Transverse colon (tissue), 4 donors: ENCODE measurements at places on chromosomes 6 and 20.

GRCh38 chr20:10551732-10552724, 116.9 kb downstream of the SLX4IP start:
- no peak for DNase-seq

DNA sequence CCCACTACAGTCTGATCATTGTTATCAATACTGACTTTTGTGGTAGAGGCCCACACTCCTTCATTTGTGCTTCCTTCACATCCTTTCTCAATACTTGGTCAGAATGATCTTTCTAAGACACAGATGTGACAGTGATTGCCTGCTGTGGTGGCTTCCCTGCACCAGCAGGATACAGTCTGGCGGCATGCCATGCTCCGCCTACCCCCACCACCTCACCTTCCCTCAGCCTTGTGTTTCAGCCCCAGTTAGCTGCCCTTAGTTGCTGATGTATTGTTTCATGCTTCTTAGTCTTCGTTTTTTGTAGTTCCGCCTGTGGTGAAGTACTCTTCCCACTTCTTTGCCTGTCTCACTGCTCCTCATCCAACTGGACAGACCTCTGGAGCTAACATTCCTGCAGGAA, 10.9 kb downstream of the LRRC1 start:
- DNase-seq = no peak

GRCh38 chr6:112879920-112880413, 532.8 kb downstream of the RFPL4B start:
- peak; percentile 19 for DNase-seq

DNA sequence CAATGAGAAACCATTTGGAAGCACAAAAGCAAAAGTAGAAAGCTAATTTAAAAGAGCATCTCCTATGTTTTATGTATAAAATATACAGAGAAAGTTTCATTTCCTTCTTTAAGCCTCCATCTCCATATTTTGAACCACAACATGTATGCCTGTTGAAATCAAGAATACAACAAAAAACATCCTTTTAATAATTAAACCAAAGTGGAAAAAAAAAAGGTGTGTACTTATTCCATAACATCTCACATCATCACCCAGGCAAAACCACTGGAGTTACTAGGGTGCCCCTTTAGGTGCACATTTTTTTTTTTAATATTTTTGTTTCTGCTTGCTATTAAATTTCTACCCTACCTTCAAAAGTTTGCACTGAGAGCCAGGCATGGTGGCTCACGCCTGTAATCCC, 43.0 kb downstream of the EDN1 start:
- no peak for DNase-seq

GRCh38 chr6:21053612-21054011, 519.4 kb downstream of the CDKAL1 start:
- DNase-seq = no peak

GRCh38 chr20:57947421-57948179, 237.8 kb upstream of the PMEPA1 start:
- DNase-seq = no peak

- peak; percentile 73 for DNase-seq
These were observed 273.3 kb downstream of the ALDH8A1 start for GRCh38 chr6:134676307-134677281.

- no peak for DNase-seq
These were observed 7.3 kb upstream of the RIMS1 start for GRCh38 chr6:71879016-71879415.

GRCh38 chr6:135627092-135627715, 129.7 kb upstream of the AHI1 start:
- DNase-seq = no peak

DNA sequence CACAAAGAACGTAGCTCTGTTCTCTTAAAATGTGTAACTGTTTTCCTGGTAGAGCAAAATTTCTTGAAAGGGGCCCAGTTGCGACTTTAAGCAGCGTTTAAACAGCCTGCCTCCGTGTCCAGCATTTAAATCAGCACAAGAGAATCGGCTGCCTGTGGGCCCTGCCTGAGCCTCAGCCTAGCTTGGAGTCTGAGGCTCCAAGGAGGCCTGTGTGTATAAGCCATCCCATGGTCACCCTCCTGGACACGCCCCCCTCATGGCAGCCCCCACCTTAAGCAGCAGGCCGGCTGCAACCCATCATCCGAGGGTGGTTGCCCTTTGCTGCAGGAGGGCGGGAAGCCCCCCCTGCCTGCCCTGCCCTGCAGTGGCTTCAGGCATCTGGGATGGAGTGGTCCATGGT, 18.9 kb downstream of the SDCBP2 start:
- DNase-seq = no peak

DNA sequence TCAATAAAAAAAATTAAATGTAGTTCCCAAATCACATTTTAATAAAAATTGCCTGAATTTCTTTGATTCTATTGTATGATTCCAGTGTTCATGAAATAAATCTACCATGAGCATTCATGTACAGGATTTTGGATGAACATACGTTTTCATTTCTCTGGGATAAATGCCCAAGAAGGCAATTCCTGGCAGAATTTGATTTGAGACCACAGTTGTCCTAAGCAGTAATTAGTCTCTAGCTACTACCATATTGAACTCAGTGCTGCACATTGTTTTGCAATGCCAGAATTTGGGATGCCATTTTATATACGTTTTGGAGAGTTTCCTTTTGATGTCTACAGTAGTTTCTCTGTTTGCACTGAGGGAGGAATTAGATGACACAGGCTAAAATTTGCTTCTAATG, 265.3 kb upstream of the HS3ST5 start:
- no peak for DNase-seq

GRCh38 chr20:46214824-46215488, 93.3 kb downstream of the CDH22 start:
- no peak for DNase-seq

GRCh38 chr20:25050501-25051350, 7.2 kb downstream of the ACSS1 start:
- DNase-seq = peak; percentile 6

DNA sequence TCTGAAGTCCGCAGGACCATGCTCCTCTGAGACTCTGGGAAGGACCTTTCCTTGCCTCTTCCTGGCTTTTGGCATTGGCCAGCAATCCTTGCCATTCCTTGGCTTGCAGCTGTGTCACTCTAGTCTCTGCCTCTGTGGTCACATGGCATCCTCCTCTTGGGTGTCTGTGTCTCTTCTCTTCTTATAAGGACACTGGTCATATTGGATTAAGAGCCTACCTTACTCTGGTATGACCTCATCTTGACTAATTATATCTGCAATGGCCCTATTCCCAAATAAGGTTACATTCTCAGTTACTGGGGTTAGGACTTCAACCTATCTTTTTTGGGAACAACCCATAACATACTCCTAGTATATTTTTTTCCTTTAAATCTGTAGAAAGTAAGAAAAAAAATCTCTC, 49.9 kb upstream of the GTSF1L start:
- no peak for DNase-seq

GRCh38 chr20:44031001-44031574, 116.4 kb downstream of the TOX2 start:
- DNase-seq = no peak

DNA sequence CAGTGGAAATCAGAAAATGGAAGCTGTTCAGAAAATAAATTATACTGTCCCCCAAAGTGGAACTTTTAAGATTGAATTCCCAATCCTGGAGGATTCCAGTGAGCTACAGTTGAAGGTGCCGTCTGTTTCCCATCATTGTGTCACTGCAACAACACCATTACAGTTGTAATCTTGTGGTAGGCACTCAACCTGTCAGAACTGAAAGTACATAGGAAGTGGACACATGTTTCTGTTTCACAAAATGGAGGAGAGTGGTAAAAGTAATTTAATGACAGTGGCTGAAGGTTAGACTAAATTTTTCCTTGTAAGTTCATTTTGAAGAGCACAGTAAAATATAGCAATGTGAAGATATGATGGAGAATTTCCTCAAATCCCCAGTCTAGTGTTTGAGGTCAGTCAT, 70.0 kb downstream of the CD109 start:
- DNase-seq = no peak

DNA sequence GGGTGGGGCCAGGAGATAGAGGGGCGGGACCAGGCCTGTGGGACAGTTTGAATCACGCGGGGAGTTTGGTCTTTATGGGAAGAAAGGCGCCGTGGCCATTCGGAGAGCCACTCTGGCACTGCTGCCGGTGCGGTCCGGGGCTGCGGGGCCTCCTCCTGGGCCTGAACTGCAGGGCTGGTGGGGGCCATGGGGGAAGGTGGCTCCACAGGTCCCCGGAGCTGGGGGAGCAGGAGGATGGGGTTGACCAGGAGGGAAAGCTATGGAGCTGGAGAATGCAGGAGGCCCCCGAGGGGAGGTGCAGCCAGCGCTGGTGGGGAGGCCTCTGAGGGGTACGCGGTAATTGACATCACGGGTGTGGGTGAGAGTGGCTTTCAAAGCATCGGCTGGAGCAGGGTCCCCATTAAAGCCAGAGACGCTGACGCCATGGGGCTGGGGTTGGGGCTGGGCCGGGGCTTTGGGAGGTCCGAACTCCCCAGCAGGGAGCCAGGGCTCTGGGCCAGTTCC, 1.8 kb upstream of the BHLHE23 start:
- DNase-seq = no peak

GRCh38 chr6:134238960-134239795, 78.7 kb downstream of the SGK1 start:
- DNase-seq = no peak

DNA sequence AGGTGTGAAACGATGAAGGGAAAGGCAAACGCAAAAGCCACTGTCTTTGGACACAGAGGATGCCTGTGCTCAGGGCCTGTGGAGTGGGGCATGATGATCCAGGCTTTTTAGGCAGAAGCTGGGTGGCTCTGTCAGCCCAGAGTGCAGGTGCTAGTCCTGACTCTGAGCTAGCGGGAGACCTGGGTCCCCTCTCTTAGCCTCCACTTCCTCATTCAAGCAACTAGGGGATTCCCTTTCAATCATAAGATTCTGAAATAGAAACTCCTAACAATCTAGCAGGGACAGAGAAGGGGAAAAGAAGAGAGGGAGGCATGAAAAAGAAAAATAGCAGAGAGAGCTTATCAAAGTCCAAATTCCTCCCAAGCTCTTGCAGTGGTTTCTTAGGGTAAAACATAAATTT, 7.6 kb upstream of the HIVEP2 start:
- peak; percentile 29 for DNase-seq

GRCh38 chr20:48769069-48769983, 58.5 kb downstream of the PREX1 start:
- no peak for DNase-seq

DNA sequence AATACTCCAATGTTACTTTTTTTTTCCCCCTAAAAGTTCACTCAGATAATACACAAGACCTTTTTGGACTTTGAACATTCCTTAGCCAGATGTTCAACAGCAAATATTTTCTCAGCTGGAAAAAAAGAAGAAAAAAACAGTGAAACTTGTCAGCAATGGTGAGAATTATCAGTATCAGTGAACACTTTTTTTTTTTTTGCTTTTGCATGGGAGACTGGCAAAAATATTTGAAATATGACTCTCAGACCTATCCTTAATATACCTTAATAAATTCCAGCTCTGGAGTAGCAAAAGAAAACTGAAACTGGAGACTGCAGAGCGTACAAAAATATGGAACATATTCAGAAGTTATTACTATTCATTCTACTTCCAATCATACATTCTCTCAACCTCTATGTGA, 92.3 kb downstream of the RFPL4B start:
- no peak for DNase-seq

GRCh38 chr20:19913349-19913748, 103.8 kb upstream of the NAA20 start:
- DNase-seq = no peak

- no peak for DNase-seq
These were observed 15.0 kb upstream of the TRAM2 start for GRCh38 chr6:52591832-52592231.

GRCh38 chr6:56865081-56865875, 89.6 kb upstream of the BEND6 start:
- DNase-seq = no peak
